Motor neuron (in vitro differentiated cells): ENCODE measurements at places on chromosomes 4 and X.

DNA sequence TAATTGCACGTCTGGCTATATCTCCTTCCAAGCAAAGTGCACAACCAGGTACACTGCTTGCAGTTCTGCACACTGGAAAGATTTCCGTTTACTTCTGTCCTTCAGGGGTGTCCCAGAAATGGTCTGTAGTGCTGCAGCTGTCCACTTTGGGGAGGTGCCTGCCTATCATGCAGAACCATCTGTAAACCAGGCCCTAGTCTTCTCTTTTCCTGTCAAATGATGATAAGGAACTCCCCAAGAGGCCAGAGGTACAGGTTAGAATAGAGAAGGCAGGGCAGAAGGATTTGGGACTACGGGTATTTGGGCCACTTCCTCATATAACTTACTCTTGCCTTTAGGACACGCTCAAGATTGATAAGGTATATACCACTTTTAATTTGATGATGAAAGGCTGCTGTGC, 746.9 kb downstream of the FAT4 start:
- no peak for ATAC-seq

DNA sequence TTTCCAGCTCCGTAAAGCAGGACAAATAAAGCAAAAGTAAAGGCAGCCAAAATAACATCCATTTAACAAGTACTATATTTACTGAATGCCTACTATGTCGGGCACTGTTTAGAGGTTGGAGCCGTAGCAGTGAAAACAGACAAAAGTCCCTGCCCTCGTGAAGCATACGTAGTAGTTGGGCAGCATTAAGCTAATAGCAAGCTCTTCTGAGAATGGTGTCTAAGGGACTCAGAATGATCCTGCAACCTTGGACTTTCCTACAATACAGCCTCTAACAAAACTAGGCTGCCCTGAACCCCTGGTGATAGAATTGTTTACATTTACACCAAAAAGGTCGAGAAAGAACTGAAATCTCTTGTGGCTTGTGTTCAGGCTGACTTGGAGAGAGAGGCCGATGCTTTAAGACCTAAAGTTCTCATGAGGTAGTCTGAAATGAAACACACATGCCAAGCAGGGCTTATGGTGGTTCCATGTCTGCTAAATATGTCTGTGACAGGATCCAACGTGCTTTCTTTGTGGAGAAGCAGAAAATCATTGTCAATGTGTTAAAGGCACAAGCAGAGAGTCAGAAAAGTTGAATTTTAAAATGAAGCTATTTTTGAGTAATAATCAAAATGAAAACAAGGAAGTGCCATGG, 898 bp upstream of the PDGFC start:
- ATAC-seq, result no peak

DNA sequence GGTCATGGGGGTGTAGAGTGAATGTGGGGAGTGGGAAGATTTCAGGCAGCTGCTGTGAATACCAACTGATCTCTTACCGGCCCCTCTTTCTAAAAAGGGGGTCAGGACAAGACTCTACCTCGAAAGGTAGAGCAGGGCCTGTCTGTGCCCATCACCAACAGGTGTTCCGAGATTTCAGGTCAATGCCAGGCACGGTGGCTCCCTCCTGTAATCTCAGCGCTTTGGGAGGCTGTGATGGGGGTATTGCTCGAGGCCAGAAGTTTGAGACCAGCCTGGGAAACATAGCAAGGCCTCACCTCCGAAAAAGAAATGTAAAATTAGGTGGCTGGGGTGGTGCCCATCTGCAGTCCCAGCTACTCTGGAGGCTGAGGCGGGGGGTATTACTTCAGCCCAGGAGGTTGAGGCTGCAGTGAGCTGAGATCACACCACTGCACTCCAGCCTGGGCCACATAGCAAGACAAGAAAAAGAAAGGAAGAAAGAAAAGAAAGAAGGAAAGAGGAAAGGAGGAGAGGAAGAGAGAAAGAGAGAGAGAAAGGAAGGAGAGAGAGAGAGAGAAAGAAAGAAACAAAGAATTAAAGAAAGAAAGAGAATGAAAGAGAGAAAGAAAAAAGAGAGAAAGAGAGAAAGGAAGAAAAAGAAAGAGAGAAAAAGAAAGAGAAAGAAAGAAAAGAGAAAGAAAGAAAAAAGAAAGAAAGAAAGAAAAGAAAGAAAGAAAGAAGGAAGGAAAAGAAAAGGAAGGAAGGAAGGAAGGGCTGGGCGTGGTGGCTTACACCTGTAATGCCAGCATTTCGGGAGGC, 50.1 kb downstream of the CRLF2 start:
- ATAC-seq, result no peak

DNA sequence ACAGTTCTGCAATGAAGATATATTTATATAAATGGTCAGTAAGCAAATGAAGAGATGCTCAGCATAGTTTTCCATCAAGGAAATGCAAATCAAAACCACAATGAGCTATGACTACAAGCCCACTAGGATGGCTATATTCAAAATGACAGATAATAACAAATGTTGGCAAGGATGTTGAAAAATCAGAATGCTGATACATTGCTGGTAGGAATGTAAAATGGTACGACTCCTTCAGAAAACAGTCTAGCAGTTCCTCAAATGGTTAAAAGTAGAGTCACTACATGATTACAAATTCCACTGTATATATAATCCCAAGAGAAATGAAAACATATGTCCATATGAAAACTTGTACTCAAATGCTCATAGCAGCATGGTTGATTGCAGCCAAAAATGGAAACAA, 425.0 kb upstream of the ATOH1 start:
- ATAC-seq, result no peak

- ATAC-seq, result no peak
Measured at GRCh38 chr4:139689093-139689722, 23.6 kb downstream of the MGST2 start.

DNA sequence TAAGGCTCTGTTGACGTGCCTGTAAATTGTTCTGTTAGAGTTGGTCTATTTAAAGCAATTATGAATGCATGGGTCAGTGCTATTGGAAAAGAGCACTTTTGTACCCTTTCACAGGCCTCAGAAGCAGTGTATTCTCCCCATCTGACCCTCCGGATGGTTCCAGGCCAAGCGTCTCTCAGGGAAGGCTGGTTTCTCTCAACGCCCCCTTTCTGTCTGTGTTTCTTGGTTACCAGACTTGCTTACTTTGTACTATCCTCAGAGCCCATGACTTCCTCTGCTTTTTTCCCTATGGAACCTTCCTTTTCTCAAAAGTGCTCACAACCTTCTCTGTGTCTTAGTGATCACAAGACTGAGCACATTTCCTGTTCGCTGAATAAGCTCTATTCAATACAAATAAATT, 559.3 kb upstream of the ZFP42 start:
- no peak for ATAC-seq

DNA sequence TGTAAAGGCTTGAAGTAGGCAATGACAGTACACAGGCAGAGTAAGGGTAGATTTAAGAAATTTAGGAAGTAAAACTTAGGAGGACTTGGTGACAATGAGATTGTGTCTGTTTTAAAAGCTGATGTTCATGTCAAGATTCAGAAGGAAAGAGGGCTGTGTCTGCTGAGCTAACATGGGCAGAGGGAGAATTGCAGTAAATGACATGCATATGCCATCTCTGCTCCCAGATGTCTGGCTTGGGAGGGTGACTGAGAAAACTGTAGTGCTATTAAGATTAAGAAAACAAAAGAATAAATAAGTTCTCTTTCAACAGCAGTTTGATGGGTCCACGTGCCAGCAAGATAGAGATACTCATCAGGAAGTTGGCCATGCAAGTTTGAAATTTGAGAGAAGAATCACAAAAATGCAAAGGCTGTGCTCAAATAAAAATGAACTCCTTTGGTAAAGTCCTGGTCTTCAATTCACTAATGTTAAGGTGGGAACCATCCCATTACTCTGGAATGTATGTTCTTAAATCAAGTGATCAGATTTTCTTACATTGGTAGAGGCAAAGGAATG, 7.2 kb downstream of the NFXL1 start:
- ATAC-seq, result no peak
